Nephron progenitor cell (in vitro differentiated cells): ENCODE measurements at places on chromosomes 7 and 10.

- no peak for DNase-seq
These were observed 91.8 kb downstream of the RNLS start for GRCh38 chr10:88491314-88491713.

DNA sequence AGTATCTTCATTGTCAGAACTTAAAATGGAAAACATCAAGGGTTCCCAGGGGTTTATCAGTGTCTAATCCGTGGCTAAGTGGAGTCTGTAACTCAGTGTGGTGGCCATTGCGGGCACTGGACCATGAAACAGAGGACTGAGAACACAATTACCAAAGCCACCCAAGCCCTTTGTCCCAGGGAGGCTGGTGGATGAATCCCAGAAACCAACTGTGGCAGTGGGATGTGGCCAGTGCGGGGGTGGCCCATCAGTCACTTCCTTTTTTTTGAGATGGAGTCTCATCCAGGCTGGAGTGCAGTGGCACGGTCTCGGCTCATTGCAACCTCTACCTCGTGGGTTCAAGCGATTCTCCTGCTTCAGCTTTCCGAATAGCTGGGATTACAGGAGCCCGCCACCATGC, 61.8 kb downstream of the TACC2 start:
- no peak for DNase-seq

DNA sequence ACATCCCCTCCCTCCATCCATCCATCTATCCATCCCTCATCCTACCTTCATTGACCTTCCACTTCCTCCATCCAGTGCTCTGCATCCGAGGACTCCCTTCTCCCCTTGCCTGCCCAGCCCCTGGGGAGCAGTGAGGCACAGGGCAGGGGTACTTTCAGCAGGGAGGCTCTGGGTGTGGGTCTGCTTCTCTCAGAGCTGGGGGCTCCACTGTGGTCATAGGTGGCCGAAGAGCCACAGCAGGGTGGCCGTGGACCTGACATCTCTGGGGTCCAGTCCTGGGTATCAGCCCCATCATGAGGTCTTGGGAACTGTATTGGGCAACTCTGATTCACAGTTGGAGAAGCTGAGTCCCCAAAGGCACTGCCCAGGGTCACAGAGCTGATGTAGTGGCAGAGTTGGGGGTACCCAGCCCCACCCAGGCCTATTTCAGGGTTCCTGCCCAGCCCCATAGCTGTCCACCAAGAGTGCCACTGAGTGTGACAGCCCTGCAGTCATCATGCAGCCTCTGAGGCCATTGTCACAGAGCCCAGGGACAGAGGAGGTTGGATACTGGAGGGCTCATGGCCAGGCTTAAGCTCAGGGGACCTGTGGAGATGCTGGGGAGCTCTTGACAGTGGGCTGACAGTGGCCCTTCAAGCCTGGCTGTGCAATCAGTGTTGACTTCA, 35.3 kb upstream of the DPYSL4 start:
- no peak for DNase-seq

- DNase-seq = peak; percentile 21
These were observed at the start of gene LRRC17 for GRCh38 chr7:102912742-102913141. TSS of gene LRRC17 (plus strand) at chr7:102913000. CDS start at chr7:102933914, 20,914 bp downstream.

DNA sequence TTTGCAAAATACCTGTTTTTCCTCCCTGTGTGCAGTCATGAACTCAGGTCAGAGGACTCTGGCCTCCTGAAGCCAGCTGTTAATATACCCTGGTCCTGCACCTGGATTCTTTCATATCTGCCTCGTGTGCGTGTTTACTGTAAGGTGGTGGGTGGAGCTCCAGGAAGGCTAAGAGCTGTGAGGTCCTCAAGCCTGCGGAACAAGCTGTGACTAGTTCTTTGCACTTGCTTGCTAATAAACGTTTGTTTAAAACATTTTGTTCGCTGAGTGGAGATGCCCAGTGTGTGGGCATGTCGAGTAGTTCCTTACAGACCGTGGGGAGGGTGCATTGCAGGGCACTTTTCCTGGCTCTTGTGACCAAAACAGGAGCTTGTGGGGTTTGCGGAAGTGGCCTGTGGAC, 139.0 kb downstream of the DOCK1 start:
- no peak for DNase-seq

- DNase-seq = no peak
These were observed 160.1 kb upstream of the AOAH start for GRCh38 chr7:36884351-36884750.

DNA sequence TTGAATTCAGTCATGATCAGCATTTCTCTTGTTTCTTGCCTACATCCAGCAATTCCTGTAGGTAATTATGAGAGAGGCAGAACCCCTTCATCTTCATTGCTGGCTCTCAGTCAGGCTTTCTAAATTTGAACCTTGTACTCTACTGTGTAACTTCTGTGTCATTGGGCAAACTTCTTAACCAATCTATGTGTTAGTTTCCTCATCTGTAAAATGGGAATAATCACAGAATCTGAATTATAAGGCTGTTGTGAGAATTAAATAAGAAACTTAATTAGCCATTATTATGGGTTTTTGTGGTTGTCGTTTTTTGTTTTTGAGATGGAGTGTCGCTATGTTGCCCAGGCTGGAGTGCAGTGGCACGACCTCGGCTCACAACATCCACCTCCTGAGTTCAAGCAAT, 11.5 kb upstream of the GALNT11 start:
- no peak for DNase-seq

DNA sequence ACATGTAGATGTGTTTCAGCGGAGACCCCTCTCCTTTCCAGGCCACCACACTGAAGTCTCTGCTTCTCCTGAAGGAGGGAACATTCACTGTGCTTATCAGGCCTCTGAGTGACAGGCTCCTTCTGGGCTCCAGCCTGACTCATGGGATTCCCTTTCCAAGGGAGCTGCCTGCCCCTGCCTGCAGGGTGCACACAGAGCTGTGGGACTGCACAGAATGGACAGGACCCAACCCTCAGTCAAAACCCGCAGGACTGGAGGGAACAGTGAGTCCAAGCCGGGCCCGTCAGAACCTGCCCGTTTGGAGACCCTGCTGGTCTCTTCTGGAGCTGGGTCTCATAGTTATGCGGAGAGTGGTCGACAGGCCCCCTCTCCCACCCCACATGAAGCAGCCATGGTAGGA, 32.6 kb downstream of the PLAC9 start:
- DNase-seq = no peak

- no peak for DNase-seq
These were observed 8.4 kb downstream of the P4HA1 start for GRCh38 chr10:73088304-73088703.

DNA sequence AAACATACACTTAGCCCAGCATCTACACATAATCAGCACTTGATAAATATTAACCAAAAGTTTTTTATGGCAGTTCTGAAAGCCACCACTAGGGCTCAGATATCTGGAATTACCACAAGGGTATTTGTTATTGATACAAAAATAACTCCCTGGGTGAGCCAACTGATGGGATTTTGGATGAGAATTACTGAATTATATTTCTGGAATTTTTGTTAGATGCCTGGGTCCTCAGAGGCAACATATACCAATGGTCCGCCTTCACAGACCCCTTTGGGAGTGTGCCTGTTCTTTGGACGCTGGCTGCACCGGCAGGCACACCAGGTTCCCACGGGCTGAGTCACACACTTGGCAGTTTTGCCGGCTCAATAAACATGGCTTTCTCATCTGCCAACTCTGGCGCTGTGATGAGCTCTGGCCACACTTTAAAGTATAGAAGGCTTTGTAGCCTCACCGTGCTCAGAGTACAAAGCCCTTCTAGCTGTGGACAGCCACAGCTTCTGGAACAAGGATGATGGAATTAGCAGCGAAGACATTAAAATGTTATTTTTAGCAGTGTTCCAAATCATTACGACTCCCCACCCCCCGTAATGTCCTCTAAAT, 24.5 kb upstream of the EEPD1 start:
- peak; percentile 16 for DNase-seq

DNA sequence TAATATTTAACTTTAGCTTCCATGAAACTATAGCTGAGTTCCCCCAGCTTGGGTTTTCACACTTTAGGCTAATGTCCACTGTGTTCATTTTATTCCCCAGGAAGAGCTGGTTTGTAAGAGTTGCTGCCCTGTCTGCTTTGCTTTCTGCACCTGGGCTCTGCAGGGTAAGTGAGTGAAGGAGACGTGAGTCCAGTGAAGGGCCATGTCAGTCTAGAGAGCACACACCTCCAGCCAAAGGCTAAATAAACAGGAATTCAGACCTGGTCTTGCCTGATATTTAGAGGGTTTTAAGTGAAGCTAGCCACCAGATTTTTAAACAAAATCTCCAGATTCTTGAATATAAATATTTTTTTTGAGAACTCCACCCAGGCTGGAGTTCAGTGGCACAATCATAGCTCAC, 24.5 kb upstream of the FZD1 start:
- DNase-seq = no peak

DNA sequence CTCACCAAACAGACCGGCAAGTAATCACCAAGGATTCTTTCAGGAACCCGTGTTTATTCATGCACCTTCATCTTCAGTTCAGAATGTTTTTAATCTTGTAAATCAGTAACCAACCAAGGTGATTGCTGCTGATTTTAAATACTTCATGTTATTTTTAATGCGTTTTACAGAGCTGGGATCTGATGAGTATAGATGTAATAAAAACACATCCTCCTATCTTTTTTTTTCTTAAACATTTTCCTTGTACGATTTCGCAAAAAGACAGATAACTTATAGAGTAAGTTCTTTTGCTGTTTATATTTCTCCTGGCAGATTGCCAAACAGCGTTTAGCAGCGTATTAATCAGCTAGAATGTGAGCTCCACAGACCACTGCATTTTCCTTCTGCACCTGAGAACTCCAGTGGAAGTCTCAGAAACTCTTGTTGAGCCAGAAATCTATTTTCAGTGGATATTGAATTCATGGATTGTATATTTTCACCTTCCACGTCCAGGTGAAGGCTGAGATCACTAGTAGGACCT, 397.8 kb upstream of the NRP1 start:
- no peak for DNase-seq

DNA sequence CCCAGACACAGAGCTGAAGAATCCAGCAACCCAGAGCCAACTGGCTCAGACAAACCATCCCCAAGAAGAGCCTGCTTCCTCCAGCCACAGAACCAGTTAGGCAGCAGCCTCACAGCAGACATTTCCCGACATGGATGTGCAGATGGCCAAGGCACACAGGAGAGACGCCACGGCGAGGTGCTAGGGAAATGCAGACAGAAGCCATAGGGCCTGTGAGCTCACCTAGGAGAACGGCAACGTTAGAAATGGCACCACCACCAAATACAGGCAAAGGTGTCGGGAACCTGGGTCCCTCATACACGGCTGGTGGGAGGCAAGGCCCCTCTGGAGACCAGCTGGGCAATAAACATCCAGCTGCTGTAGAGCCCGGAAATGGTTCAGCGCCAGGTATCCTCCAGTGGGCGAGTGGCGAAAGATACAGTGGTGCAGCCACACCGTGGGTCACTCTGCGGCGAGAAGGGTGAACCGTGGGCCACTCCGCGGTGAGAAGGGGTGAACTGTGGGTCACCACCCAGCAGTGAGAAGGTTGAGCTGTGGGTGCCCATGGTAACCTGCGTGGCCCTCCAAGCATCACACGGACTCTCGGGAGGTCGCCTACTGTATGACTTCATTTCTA, 31.2 kb downstream of the JAKMIP3 start:
- DNase-seq = no peak

DNA sequence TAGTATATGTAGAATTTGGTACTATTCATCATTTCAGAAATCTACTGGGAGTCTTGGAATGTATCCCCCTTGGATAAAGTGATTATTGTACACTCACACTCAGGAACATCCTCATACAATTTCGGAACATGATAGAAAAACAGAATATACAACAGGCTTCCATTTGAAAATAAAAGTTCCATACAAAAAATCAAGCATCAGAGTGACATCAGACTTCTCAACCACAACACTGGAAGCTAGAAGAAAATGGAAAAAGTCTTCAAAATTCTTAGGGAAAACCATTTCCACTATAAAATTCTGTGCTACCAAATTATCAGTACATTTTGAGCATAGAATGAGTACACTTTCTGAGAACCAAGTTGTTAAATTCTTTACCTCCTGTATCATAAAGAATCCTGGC, 8.8 kb downstream of the LYZL1 start:
- no peak for DNase-seq

DNA sequence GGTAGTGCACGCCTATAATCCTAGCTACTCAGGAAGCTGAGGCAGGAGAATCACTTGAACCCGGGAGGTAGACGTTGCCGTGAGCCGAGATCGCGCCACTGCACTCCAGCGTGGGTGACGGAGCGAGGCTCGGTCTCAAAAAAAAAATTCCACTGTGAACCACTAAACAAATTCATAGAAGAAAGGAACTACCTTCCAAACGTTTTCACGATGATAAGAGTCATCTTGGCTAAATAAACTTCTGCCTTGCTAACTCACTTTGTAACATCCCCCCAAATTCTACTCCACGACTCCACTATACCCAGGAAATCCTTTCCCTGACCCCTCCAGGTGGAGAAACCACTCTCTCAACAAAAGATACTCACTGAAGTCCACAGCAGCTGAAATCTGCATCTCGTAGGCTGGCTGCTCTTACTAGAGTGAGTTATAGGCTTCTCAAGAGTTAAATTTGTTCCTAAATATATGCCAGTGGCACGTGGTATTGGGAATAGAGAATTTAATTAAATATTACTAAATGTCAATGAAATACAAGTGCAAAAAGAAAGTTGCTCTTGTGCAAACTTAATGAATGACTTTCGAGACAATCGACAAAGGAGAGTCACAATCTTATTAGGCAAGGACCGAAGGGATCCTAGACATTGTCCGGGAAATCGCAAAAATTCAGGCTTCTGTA, 1.6 kb upstream of the GTF2I start:
- DNase-seq = no peak

DNA sequence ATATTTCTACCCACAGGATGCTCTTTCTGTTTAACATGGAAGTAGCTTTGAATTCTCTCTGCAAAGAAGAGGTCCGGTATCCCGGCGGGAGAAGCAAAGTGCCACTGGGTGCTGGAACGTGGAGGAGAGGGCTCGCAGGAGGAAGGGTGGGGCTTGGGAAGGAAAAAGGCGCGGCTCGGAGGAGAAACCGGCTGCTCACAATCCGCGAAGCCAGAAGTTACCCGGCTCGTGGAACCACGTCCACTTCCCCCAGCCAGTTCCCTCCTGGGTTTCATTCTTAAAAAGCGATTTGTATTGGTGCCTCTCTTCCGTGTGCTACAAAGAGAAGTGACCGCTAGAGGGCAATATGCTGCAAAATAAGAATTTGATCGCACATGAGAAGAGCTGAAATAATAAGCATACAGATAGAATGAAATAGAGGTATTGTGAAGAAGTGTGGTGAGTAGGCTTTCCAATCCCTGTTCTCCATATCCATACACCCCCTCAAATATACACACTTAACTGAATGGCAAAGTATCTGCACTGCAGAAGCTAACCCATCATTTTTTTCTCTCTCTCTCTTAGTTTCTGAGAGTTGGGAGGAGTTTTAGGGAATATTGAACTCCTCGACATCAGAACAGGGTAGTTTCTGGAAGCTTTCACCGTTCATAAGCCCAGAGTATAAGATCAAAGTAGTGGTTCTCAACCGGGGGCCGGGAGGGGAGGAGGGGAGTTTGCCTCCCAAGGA, 31.1 kb downstream of the TRIL start:
- DNase-seq = peak; percentile 54
